ENCODE measurements at places on chromosomes 5 and 9.

DNA sequence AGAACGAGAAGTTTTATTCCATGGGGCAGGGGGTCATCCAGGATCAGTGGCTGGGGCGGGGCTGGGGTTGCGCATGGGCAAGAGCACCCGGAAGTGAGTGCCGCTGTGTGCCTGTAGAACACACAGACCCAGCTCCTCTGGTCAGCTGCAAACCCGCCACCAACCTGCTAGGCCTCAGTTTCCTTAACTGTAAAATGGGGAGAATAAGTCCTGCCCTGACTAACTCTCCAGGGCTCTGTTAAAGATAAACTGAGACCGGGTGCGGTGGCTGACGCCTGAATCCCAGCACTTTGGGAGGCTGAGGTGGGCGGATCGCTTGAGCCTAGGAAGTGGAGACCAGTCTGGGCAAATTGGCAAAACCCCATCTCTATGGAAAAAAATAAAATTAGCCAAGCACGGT, 152.2 kb downstream of the GABBR2 start:
- no peak for DNase-seq

DNA sequence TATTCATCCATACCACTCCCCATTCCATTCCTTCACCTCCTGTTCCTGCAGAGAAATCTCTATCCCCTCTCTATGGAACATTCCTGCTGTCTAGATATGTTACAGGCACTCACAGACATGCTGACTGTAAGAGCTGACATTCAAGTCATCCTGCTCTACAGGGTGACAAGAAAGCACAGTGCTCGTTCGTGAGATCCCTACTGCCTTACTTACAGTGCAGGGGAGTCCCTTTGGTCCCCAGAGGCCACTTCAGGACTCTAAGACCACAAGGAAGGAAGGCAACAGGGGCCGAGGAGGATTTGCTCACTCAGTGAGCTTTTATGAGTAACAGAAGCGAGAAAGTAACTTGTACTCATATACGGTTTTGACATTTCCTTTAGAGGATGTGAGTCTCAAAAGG, 110.5 kb downstream of the GAS1 start:
- no peak for DNase-seq

GRCh38 chr5:147522435-147522834, 12.6 kb upstream of the DPYSL3 start:
- peak; percentile 28 for DNase-seq

DNA sequence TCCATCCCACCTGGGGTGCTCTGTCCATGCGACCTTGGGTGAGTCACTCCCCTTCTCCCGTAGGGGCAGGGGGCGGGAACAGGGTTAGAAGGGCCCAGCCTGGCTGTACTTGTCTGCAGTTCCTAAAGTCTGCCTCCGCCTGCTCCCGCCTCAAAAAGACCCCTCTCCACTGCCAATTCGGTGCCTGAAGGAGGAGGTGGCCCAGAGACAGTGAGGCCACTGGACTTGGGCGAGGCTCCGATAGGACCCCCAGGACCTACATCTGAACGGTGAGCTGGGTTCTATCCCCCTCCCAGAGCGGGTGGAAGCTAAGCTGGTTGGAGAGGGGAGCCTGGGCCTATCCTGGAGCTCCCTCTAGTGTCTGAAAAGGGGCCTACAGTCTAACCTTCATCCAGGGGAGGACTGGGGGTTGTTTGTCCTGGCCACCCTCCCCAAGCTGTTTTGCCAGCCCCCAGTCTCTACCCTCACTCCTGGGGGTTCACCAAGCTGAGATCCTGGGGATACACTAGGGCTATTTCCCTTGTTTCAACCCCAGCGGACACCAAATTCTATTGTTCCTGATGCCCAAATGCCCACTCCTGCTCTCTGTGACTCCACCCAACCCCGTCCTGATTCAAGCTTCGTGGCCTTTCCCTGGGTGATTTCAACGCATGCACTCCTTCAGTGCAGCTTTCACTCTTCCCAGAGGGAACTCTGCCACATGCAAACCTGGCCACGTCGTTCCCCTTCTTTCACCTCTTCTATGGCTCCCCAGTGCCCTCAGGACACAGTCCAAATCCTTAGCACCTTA, 6.1 kb upstream of the CRB2 start:
- peak; percentile 78 for DNase-seq

- DNase-seq, result no peak
Measured at GRCh38 chr9:106722051-106722753, 140.8 kb upstream of the ZNF462 start.

DNA sequence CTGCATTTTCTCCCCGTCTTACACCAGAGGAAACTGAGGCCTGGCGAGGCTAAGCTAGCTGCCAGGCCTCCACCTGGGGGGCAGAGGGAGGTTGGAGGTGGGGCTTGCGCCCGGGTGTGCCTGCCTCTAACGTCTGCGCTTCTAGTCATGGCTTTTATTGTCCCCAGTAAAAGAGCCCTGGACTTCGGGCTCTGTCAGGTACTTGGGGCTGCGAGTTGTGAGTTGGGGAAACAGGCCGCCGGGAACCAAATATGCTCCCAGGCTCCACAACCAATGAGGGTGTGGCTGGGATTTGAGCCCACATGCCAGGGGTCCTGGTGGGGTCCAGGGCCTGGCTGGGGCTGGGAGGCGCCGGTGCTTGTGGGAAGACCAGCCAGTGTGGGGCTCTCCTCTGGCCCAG, 57.4 kb upstream of the NOTCH1 start:
- no peak for DNase-seq

GRCh38 chr9:109934857-109935215, 154.8 kb downstream of the PALM2AKAP2 start:
- no peak for DNase-seq

GRCh38 chr5:113488645-113489184, 462 bp upstream of the MCC start:
- DNase-seq, result peak; percentile 48

GRCh38 chr9:107243742-107244141, 39.3 kb upstream of the RAD23B start:
- no peak for DNase-seq

GRCh38 chr5:73545403-73545779, 20.0 kb downstream of the ANKRA2 start:
- no peak for DNase-seq

GRCh38 chr9:129822898-129823541, 916 bp downstream of the TOR1A start:
- DNase-seq, result no peak

DNA sequence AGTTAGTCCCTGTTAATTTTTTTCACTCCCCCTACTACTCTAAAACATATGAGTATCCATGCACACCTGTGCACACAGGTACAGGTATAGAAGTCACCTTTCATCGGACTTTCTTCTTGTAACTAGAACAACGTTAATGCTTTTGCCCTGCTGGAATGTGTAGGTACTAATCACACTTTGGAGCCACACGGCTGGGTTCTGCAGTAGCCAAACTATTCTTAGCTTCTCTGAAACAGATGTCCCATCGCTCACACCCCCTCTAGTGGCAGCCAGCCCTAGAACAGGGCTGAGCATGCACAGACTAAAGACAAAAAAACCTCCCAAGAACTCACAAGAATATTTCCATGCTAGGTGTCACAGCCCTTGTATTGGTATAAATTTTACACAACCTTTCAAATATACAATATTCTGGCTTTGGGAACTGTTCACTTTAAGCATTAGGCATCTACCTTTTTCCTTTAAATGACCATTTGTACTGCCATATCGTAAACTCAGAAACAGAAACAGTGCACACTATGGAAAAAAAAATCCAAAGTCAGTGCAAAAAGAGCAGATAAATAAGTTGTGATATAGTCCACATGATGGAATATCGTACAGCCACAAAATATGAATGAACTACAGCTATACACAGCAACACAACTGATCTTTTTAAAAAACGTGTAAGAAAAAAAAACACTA, 64.0 kb downstream of the RETREG1 start:
- DNase-seq, result peak; percentile 65

DNA sequence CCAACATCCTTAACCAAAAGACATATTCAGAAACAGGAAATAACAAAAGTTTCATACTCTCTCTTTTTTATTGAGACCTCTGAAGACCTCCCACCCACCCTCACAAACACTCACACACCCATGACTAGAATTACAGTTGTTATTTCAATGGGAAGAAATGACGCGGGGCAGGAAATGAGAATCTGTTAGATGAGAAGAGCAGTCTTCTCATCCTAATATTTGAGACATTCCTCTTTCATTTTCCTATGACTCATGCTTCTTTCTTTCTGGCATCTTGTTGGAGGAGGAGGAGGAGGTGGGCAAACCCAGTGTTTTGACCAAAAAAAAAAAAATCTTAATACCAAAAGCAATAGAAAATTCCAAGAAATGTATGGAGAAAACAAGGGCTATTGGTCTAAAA, 179.5 kb upstream of the TARS1 start:
- no peak for DNase-seq

DNA sequence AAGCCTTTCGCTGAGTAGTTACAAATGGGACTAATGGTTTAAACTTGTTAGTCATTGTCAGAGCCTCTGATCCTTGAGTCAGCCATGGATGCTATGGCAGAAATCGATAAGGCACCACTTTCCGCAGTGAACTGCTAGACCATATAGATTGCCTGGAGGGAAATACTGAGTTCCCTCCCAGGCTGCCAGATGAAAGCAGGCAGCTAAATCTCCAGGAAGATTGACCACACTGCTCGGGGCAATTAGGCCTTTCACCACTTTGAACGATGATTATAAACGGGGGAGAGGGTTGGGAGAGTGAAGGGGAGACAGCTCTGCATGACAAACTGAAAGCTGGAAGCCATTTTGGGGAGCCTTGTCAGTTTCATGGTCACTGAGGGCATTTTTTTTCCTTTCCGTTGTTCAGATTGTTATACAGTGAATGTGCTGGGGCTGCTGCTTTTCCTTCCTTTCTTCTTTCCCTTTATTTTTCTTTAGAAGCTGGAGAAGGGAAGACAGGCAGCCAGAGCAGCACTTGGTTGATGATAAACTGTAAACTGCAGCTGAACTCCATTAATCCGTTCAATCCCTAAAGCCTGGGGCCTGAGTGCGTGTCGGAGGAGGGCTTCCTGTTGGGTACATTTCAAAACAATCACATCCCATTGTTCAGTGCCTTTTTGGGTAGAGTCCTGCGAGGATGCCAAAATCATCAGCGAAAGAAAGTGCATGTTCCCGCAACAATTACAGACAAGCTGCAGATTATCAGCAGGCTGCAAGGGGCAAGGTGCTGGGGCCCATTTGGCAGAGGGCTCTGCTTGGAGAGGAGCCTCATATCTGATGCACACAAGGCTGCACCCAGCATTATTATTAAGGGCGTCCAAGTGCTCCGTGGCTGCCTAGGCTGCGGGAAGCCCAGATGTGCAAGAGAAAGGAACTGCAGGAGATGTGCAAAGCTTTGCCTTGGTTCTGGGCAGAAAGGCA, 308.4 kb downstream of the PSAT1 start:
- no peak for DNase-seq

DNA sequence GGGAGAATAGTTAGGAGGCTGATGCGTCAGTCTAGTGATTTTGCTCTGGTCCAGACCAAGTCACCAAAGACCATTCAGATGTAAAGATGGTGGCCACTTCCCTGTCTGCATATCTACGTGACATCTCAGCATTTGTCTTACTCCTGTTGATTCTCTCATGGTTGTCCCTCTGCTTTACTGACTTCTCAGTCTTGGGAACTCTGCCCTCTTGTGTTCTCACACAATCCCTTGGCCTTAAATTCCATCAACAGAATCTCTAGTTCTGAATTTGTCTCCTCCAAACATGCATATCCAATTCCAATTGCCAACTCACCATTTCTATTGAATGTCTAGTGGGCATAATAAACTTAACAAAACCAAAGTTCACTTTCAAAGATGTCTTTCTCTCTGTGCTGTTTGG, 147.8 kb downstream of the SLC24A2 start:
- DNase-seq, result peak; percentile 42

- DNase-seq, result no peak
Measured at GRCh38 chr5:100788417-100788816, 114.7 kb downstream of the ST8SIA4 start.

- DNase-seq, result no peak
Measured at GRCh38 chr9:135699440-135699839, at the start of gene SOHLH1. SOHLH1 (minus strand) TSS chr9:135699481; CDS start chr9:135699467, 14 bp downstream.

- no peak for DNase-seq
Measured at GRCh38 chr5:1498623-1499416, 24.9 kb downstream of the LPCAT1 start.

GRCh38 chr9:21993893-21994555, at the start of gene CDKN2A:
CDKN2A (minus strand) TSS chr9:21994392.
- peak; percentile 95 for DNase-seq

DNA sequence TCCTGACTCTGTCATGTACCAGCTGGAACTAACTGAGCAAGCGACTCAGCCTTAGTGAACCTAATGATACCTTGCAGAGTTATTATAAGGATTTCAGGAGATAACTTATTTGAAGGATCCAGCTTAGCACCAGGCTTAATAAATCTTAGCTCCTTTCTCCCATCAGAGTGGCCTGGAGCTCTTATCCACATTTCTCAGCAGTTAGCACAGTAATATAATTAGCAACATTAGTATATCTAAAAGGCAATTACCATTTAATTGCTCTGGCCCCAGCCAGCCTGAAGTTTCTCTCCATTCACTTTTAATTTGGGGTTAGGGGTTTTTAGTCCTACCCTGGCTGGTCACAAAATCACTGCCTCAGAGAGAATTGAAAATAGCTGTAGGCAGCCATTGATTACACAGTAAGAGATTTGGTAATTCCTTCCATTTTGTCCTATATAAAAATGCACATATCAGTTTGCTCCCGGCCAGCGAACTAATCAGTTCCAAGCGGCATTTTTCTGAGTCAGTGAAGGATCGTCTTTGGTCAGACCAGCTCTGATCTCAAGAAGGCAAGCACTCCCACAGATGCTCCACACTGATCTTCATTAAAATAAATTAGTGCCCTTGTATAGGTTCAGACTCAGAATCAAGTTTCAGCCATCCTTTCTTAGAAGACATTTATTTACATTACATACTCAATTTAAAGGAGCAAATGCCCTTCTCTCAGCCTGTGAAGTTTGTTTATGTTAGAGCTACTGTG, 56.6 kb downstream of the SNCAIP start:
- no peak for DNase-seq

DNA sequence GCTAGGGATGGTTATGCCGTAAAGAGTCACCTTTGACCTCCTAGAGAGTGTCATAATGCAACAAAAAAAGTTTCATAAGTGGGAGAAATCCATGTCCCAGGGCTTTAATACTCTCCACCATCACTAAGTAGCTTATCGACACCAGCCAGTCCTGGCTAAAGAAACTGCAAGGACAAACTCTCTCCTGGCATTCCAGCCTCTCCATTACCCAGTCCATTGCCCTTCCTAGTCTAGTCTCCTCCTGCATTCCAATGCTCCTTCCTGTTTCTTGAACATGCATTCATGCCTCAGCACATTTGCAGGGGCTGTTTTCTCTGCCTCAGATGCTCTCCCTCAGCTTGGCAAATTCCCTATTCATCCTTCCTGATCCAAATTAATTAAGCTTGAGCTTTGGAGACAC, 364.1 kb downstream of the BRINP1 start:
- no peak for DNase-seq

GRCh38 chr9:76751001-76751400, 13.2 kb upstream of the PCA3 start:
- DNase-seq, result peak; percentile 65

DNA sequence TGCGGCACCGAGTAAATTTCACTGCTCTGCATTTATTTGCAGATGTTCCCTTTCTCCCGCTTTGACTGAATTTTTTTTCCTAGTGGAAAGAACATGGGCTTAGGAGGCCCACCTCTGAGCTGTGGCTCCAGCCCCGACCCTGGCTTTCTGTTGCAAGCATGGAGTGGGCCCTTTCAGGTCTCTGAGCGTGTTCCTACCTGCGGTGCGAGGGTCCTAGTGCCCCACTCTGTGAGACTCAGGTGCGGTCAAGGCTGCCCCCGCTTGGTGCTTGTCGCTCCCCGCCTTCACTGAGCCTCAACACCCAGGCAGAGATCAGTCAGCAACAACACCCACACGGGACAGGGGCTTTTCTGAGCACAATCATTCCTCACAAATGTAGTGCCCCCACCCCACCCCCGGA, 32.0 kb downstream of the SLC6A3 start:
- no peak for DNase-seq

GRCh38 chr9:120780367-120780766, 12.8 kb downstream of the FBXW2 start:
- DNase-seq, result no peak
